ENCODE measurements at places on chromosomes 12 and 14. TPM values are rescaled to one million over a fixed set of nuclear protein-coding genes. Genes with fewer than 3 reads are reported as not detected.

- H3K27ac ChIP-seq: no peak overlapping the region
- DNase-seq: no peak
- H3K27me3 ChIP-seq: no peaks in the 10 kb centered on the region
- no peaks in the 10 kb centered on the region for H3K36me3 ChIP-seq
- H3K4me3 ChIP-seq: no peak overlapping the region
These were observed 215.4 kb downstream of the PELI2 start for GRCh38 chr14:56333359-56334292.

GRCh38 chr12:88882662-88883061 is 302.4 kb upstream of the KITLG start:
- no peak overlapping the region for H3K27ac ChIP-seq
- no peaks in the 10 kb centered on the region for H3K36me3 ChIP-seq
- no peaks in the 10 kb centered on the region for H3K27me3 ChIP-seq
- no peak for DNase-seq
- H3K4me1 ChIP-seq: no peaks in the 10 kb centered on the region

Gene TMEM30B
- 7.6 TPM for total RNA-seq

GRCh38 chr14:74521756-74522155 is 28.2 kb downstream of the ISCA2 start:
- H3K4me1 ChIP-seq: peaks cover 7% of the 10 kb centered on the region
- H3K4me3 ChIP-seq: no peak overlapping the region
- H3K36me3 ChIP-seq: no peaks in the 10 kb centered on the region
- no peak for DNase-seq
- H3K27me3 ChIP-seq: no peaks in the 10 kb centered on the region
- H3K27ac ChIP-seq: no peak overlapping the region

DNA sequence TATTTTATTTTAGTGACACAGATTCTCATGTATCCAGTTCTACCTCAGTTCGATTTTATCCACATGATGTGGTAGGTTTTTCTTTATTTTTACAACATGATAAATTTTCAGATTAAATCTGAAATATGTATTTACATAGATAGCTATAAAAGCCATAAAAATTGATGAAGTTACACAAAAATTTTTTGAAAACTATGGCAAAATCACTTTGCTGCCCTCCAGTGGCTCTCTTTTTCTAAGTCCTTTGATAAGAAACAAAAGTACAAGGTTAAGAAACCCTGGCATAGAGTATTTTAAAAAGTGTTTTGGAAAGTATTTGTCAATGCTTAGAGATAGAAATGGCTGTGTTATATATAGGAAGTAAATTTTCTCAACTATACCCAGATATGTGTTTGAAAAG is 104.2 kb downstream of the PCNX1 start:
- no peaks in the 10 kb centered on the region for H3K4me1 ChIP-seq
- no peak overlapping the region for H3K27ac ChIP-seq
- H3K4me3 ChIP-seq: no peak overlapping the region
- H3K36me3 ChIP-seq: peaks cover 3% of the 10 kb centered on the region

DNA sequence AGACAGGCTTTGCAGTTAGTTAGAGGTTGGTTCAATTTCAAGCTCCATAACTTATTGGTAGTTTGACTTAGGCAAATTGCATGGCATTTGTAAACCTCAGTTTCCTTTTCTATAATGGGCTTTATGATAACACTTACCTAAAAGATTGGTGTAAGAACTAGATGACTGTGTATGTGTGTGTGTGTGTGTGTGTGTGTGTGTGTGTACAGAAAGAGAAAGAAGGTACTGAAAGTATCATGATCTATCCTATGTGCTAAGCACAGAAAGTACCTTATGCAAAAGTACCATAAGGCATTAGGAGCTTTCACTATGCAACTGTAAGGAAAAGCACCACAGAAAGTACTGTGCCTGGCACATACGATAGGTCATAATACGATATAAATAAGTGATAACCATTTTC is 304.3 kb upstream of the KITLG start:
- no peaks in the 10 kb centered on the region for H3K27me3 ChIP-seq
- no peak overlapping the region for H3K4me3 ChIP-seq
- H3K4me1 ChIP-seq: no peaks in the 10 kb centered on the region
- no peaks in the 10 kb centered on the region for H3K36me3 ChIP-seq
- no peak overlapping the region for H3K27ac ChIP-seq

DNA sequence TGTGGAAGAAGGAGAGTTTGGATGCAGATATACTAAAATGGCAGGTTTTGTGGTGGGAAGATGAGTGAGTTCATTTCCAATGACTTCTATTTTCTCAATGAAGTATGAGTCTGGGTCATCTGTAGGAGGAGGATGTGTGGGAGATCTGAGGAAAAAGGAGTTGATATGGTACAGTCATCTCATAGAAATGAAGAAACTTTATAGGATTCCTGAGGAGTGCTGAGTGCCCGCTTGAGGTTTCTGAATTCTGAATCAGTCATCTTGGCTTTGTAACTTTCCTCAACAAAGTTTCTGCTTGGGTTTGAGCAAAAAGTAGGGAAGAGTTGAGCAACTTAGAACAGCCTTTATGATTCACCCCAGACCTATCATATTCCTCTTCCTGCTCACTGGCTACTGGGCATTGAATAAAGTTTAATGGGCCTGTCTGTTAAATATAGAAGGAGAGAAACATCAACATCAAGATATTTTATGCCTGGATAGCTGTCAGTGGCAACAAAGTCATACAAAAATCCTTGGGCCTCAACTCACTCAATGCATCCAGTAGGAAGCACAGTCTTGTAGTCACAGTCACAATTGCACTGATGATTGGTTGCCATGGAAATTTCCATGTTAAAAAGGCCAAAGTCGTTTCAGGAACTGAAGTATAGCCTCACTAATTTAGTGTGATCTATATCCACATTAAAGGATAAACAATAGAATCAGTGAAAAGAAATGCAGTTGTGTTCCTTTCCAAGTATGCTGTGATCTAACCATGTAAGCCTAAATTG is 284.7 kb downstream of the DUSP6 start:
- H3K36me3 ChIP-seq: no peaks in the 10 kb centered on the region
- no peak for DNase-seq
- H3K27me3 ChIP-seq: no peaks in the 10 kb centered on the region
- no peak overlapping the region for H3K27ac ChIP-seq
- no peaks in the 10 kb centered on the region for H3K4me1 ChIP-seq
- H3K4me3 ChIP-seq: no peak overlapping the region

DNA sequence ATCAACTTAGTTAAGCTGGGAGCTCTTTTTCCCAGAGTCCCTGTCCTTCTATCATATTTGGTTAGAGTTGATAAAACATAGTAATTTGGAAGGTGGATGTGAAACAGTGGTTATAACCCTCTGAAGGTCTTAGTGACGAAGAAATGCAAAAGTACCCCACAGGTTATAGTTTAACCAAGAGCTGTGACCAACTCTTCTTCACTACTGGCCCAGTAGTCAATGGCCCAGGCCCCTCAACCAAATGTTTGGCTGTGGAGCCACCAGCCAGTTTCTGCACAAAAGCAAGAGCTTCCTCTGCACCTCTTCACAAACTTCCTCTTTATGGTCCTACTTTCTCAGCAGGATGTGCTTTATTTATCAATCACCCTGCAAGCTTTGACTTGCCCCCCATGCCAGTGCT is 132.6 kb downstream of the BMP4 start:
- no peaks in the 10 kb centered on the region for H3K36me3 ChIP-seq
- no peaks in the 10 kb centered on the region for H3K27me3 ChIP-seq
- no peak overlapping the region for H3K4me3 ChIP-seq
- no peaks in the 10 kb centered on the region for H3K4me1 ChIP-seq
- no peak overlapping the region for H3K27ac ChIP-seq
- no peak for DNase-seq

Gene TAS2R30
- 17.0 TPM for total RNA-seq

Gene LIN7A
- total RNA-seq: 41.3 TPM

- H3K36me3 ChIP-seq: no peaks in the 10 kb centered on the region
- no peak overlapping the region for H3K4me3 ChIP-seq
- H3K27me3 ChIP-seq: no peaks in the 10 kb centered on the region
- no peaks in the 10 kb centered on the region for H3K4me1 ChIP-seq
These were observed 44.3 kb upstream of the TMPO start for GRCh38 chr12:98471085-98471484.

DNA sequence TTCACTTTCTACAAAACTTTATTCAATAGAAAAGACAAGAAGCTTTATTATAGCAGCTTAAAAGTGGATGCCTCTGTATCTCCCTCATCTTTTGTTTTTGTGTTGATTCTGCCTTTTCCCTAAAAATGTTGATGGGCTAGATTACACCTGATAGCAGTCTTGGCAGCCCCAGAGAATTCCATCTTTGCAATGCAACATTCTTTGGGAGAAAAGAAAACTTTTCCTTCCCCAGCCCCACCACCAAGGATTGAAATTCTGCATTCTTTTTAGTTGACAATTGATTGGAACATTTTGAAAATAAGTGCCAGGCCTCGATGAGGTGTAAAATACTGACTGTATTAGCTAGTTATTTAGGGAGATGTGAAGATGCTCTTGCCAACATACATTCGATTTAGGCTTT is 306.8 kb upstream of the G2E3 start:
- H3K36me3 ChIP-seq: no peaks in the 10 kb centered on the region
- H3K4me3 ChIP-seq: no peak overlapping the region
- H3K27me3 ChIP-seq: no peaks in the 10 kb centered on the region
- no peaks in the 10 kb centered on the region for H3K4me1 ChIP-seq

Gene SIX4
- total RNA-seq: 8.1 TPM

Gene CCDC184
- total RNA-seq: 15.3 TPM

GRCh38 chr12:129213551-129213950 is 360.3 kb downstream of the GLT1D1 start:
- peaks cover 13% of the 10 kb centered on the region for H3K4me1 ChIP-seq
- no peak for DNase-seq
- peaks cover 2% of the 10 kb centered on the region for H3K27me3 ChIP-seq
- H3K4me3 ChIP-seq: no peak overlapping the region
- H3K27ac ChIP-seq: no peak overlapping the region

GRCh38 chr12:15540469-15540872 is 218.2 kb downstream of the PTPRO start:
- no peak overlapping the region for H3K27ac ChIP-seq
- no peaks in the 10 kb centered on the region for H3K36me3 ChIP-seq
- no peak for DNase-seq
- H3K4me1 ChIP-seq: no peaks in the 10 kb centered on the region

GRCh38 chr12:12661086-12661856 is 34.7 kb downstream of the GPR19 start:
- DNase-seq: no peak
- H3K4me1 ChIP-seq: peaks cover 2% of the 10 kb centered on the region
- H3K4me3 ChIP-seq: no peak overlapping the region
- no peaks in the 10 kb centered on the region for H3K27me3 ChIP-seq

Gene AMN
- total RNA-seq: 0.39 TPM

- no peak overlapping the region for H3K27ac ChIP-seq
- H3K4me3 ChIP-seq: no peak overlapping the region
- no peaks in the 10 kb centered on the region for H3K27me3 ChIP-seq
- peaks cover 23% of the 10 kb centered on the region for H3K4me1 ChIP-seq
- DNase-seq: no peak
- H3K36me3 ChIP-seq: peaks cover 6% of the 10 kb centered on the region
These were observed 215.5 kb downstream of the DPF3 start for GRCh38 chr14:72678356-72678755.

DNA sequence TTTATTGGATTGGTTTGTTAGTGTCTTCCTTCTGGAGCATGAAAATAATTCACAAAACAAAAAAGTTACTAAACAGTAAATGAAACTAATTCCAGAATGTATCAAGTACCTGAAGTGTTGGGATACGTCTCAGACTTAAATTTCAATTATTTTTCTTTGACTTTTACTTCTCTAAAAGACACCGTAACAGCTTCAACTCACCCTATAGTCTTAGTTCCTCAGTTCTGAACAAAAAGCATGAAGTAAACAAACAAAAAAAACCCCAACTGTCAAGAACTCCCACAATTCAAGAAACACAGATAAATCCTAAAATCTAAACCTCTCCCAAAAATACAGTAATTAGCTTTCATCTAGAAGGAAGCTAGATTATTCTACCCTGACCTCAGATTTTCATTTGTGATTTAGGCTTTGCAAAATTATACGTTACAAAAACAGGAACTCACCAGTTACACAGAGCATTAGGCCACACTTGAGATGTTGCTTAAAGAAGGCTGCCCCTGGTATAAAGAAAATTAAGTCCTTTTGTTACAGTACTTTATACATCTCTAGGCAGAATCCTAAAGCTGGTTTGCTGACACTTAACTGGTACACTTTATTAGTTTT is 10.2 kb downstream of the HEATR5A start:
- H3K27ac ChIP-seq: no peak overlapping the region
- no peaks in the 10 kb centered on the region for H3K36me3 ChIP-seq
- H3K4me3 ChIP-seq: no peak overlapping the region
- no peak for DNase-seq
- H3K27me3 ChIP-seq: no peaks in the 10 kb centered on the region

Data from spinal cord (tissue), 10 donors.